HAP-1 (cell line): ENCODE measurements at places on chromosomes 3 and 15.
A peak's percentile ranks its signal among the peaks of the same experiment; 100 is the strongest.

DNA sequence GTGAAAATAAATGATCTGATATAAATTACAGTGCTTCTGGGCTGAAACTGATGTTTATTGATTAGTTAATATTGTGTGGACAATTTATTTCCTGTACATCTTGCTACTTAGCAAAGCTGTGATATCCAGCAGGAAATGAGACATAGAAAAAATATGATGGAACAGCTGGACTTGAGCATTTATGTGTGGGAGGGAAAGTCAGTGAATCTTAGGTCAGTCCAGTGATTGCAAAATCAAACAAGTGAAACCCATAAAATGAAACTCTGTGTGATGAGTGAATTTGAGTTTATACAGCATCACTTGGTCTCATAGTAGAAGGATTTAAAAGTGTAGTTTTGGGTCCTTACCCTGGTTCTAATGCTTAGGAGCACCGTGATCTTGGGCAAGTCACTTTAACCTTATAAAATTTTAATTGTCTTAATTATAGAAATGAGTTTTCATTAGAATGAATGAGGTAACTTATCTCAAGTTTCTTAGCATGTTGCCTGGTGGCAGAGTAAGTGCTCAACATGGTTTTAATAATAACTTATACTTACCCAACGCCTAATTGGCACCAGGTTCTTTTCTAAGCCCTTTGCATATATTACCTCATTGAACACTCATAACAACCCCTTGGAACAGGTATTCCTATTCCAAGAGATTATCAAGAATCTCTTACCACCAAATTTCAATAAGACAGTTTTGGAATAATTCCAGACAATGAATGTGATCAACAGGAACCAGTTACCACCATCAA lies 194.6 kb downstream of the ADAMTSL3 start:
- DNase-seq, result no peak

DNA sequence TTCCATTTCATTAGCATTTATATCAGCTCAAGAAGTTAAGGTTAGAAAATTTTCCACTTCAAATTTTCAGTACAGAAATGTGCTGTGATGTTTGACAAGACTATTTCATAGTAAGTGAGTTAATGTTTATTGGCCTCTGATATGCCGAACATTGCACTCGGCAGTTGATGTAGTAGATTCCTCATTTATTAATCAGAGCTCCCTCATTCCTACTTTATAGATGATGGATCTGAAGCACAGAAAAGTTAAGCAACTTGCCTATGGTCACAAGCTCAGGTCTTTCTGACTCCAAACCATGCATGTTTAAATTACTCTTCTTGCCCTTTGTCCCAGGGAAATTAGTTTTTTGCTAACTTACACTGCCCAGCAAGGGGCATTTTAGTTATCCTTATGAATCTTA lies 92.0 kb downstream of the ATG7 start:
- no peak for DNase-seq

GRCh38 chr3:38583688-38584087 lies 65.8 kb downstream of the SCN5A start:
- no peak for DNase-seq

- DNase-seq, result no peak
Observed at GRCh38 chr15:25733036-25733855, 129.9 kb downstream of the ATP10A start.

GRCh38 chr3:181773921-181774320 lies 62.2 kb downstream of the SOX2 start:
- DNase-seq, result no peak

- peak; percentile 51 for DNase-seq
Observed at GRCh38 chr3:49397470-49397869, 14.3 kb downstream of the RHOA start.

GRCh38 chr3:122025296-122025695 lies 3.2 kb upstream of the ILDR1 start:
- DNase-seq, result no peak

- DNase-seq, result no peak
Observed at GRCh38 chr15:31179693-31180092, 78.2 kb upstream of the TRPM1 start.

DNA sequence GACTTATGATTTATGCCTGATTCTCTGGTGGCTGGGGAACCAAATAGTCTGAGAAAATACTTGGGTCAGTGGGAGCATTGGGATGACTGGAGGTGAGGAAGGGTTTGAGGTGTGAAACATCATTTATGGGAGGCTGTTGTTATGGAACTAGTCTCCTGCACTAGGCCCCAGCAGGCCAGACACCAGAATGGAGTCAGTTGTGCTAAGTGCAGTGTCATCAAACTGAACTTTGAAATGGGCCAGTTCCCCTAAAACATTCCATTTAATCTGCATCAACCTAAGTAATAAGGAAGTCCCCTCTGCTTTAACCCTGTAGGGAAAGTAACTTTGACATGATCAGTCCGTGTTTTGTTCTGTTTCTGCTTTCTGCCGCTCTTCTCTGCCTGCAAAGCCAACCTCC lies 44.9 kb upstream of the KLHL25 start:
- no peak for DNase-seq

GRCh38 chr3:138785951-138786350 lies 48.8 kb downstream of the PIK3CB start:
- DNase-seq, result no peak

- no peak for DNase-seq
Observed at GRCh38 chr3:113174304-113174703, 37.1 kb upstream of the BOC start.

- DNase-seq, result no peak
Observed at GRCh38 chr3:125119752-125120378, 64.1 kb upstream of the HEG1 start.

- no peak for DNase-seq
Observed at GRCh38 chr3:39592311-39593050, 125.0 kb downstream of the MOBP start.

DNA sequence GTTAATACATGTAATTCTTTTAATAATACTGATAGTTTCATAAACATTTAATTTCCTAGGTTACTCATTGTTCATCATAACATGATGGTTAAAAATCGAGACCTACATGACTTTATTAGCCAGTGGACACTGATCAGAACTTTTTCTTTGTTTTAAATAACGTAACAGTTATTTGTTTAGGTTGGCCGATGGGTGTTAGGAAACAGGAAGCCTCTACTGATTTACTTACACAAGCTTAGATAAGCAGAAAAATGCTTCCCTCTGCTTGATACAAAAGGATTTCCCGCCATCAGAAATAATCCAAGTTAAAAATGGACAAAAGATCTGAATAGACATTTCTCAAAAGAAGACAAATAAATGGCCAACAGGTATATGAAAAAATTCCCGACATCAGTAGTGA lies 16.6 kb upstream of the APH1B start:
- DNase-seq, result no peak

DNA sequence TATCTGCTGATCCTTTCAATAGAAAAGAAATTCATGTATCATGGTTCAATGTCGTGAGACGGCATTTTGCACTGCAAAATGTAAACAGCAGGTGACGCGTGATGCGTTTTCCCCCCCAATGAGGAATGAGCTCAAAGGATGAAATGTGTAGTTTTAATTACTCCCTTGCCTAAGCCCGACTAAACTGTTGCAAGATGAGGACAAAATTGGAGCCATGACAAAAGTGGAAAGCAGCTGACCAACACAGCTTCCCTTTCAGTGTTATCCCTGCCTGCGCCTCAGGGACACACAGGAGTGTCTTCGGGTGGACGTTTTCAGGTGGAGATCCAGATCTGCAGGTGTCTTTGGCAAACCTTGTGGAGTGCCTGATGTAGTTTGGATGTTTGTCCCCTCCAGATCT lies 92.0 kb downstream of the GABRG3 start:
- DNase-seq, result no peak

DNA sequence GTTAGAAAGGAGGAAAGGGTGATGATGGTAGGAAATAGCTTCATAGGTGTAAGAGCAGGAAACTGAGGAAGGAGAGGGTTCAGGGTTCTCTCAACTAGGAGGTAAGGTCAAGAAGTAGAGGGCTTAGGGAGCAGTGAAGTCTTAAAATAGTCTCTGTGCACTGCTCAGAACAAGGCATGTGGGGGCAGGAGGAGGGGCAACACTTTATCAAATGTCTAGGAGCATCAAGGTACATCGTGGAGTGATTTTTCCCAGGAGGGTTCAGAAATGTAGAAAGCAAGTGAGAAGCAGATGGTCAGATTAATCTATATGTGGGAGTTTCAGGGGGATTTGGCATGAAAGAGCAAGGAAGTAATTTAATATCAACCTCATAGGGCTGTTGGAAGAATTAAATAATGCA lies 58.8 kb downstream of the TNIK start:
- no peak for DNase-seq

- DNase-seq, result peak; percentile 84
Observed at GRCh38 chr15:77107531-77108355, 36.8 kb upstream of the TSPAN3 start.

- DNase-seq, result no peak
Observed at GRCh38 chr3:25863011-25863415, 73.1 kb downstream of the OXSM start.

DNA sequence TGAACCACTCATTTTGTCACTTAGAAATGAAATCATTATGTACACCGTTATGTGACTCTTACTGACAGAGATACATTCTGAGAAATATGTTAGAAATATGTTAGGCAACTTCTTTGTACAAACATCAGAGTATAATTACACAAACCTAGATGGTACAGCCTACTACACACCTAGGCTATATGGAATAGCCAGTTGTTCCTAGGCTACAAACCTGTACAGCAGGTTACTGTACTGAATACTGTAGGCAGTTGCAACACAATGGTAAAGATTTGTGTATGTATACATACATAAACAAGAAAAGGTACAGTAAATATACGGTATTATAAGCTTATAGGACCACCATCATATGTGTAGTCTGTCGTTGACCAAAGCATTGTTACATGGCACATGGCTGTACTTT lies 3.7 kb downstream of the SACM1L start:
- no peak for DNase-seq

GRCh38 chr3:144760831-144761230 lies 789.2 kb downstream of the DIPK2A start:
- DNase-seq, result no peak

- peak; percentile 79 for DNase-seq
Observed at GRCh38 chr3:115512565-115513415, 110.5 kb upstream of the GAP43 start.

DNA sequence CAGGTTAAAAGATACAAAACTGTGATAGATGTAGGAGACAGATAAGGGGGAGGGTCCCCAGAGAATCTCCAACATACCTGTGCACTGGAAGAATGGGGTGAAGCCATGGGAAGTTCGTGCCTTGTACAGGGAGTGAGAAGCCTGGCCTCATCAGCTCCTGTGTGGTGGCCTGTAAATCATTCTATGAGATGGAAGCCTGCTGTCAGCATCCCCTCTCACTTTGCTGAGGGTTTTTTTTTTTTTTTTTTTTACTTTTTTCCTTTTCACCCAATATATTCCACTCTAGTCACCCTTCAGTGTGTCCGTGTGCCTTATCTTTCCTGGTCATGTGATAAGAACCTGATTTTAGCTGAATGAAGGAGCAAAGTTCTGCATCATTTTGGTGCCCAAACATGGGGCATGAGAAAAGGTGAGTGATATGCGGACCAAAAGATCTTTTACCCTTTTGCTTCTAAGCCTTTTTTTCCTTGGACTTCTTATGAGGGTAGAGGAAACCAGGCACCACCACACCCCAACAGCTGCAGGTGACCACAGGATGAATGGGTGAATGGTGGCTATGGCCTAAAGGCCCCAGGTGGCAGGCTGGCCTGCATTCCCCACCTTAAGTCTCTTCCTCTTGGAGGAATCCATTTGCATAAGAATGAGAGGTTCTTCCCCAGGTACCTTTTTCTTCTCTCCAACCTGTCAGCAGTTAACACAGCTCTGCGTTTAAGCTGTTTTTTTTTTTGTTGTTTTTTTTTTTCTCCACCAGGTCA lies 1345.0 kb downstream of the NSUN3 start:
- no peak for DNase-seq

GRCh38 chr15:56929933-56930332 lies 11.5 kb downstream of the TCF12 start:
- no peak for DNase-seq

- no peak for DNase-seq
Observed at GRCh38 chr3:156763931-156764720, 62.0 kb upstream of the LEKR1 start.

- no peak for DNase-seq
Observed at GRCh38 chr3:98553021-98553563, 21.3 kb downstream of the GPR15 start.

- peak; percentile 91 for DNase-seq
Observed at GRCh38 chr3:127672429-127673190, at the start of gene ABTB1. Gene ABTB1, plus strand, starts transcription at chr3:127672952. Its CDS starts 74 bp downstream, at chr3:127673026.

GRCh38 chr3:148229107-148229506 lies 468.6 kb upstream of the AGTR1 start:
- no peak for DNase-seq

DNA sequence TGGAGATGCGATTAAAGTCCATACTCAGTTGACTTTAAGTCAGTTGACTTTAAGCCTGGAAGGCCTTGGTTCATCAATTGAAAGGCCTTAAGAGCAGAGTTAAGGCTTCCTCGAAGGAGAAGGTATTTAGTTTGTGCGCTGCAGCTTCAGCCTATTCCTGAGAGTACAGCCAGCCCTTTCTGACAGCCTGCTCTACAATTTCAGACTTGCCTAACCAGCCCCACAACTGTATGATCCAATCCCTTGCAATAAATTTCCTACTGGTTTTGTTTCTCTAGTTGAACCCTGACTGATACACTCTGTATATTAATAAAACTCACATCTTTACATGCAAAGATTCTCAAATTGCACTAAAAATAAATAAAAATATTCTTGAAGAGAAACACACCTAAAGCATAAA lies 66.1 kb upstream of the RORA start:
- no peak for DNase-seq

- DNase-seq, result no peak
Observed at GRCh38 chr3:186679151-186679550, 13.3 kb downstream of the HRG start.

- no peak for DNase-seq
Observed at GRCh38 chr15:63601026-63601703, 4.0 kb downstream of the FBXL22 start.

GRCh38 chr3:46943237-46944187 lies 33.0 kb downstream of the CCDC12 start:
- no peak for DNase-seq

- no peak for DNase-seq
Observed at GRCh38 chr3:105823149-105823867, 45.5 kb downstream of the CBLB start.

GRCh38 chr3:64467255-64467944 lies 220.4 kb downstream of the ADAMTS9 start:
- DNase-seq, result no peak

DNA sequence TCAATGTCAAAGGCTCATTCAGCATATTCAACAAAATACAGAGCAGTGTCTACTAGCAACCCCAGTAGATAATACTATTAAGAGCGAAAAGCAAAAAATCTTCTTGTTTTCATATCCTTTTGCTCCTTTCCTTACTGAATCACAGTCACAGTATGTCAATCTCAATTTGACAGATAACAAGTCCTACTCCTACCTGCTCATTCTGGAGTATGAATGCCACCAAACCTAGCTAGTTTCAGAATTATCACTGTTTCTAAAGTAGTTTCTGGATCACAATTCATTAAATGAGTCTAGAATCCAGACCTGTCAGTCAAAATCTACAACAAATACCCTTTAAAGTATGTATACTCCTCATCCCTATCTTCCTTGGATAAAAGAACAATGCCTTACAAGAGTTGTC lies 51.5 kb downstream of the MKRN2 start:
- no peak for DNase-seq
